ENCODE measurements at places on chromosomes 6 and 20. TPM values are rescaled to one million over a fixed set of nuclear protein-coding genes. Genes with fewer than 3 reads are reported as not detected.

The RBPJL gene
- not detected for total RNA-seq

DNA sequence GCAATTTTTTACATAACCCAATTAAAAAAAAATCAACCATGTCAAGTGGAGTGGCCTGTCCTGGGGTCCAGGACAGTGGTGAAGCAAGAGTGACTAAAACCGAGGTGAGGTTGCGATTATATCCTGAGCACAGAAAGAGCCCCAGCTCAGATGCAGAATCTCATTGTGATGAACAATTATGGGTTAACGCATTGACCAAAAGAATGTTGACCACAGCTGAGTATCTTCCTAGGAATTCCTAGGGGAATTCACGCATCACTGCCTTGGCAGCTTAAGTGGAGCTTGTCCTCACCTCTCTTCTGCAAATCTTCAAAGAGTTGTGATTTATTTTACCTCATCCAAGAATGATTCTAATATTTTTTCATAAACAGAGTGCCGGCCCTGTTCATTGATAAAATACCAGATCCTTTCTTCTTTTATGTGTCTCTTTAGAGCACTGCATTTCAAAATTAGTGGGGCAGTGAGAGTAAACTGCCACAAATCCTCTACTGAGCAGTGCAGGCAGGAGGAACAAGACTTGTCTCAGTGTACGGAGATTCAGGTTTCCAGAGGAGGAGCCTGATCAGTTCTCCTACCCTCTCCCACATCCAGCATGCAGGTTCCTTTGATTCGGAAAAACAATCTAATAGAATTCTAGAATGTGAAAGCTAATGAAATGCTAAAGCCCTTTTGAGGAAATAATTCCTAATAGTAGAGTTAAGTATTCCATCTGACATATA, 60.1 kb upstream of the ZNF184 start:
- peaks cover 15% of the 10 kb centered on the region for H3K27me3 ChIP-seq
- no peak overlapping the region for H3K27ac ChIP-seq
- no peak overlapping the region for H3K4me3 ChIP-seq
- H3K36me3 ChIP-seq, result no peaks in the 10 kb centered on the region

DNA sequence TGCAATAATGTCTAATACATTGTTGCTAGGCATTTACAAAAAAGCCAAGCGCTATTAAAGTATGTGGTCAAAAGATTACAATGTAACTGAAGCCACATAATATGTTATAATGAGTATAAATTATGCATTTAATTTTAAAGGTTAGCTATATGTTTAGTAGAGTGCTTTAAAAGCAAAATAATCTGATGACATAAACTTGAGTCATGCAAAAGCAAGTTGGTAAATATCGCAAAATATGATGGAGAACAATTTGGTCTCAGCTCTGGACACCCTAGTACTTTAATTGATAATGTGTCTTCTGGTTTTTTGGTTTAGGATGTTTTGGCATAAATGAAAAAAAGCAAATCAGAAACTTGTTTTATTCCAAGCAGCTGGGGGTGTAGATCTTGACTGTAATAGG, 188.6 kb upstream of the RREB1 start:
- no peaks in the 10 kb centered on the region for H3K4me1 ChIP-seq
- no peak for DNase-seq
- no peak overlapping the region for H3K27ac ChIP-seq
- H3K27me3 ChIP-seq, result no peaks in the 10 kb centered on the region
- no peak overlapping the region for H3K4me3 ChIP-seq

The ZBTB12 gene
- total RNA-seq, result 0.20 TPM

The HMGCLL1 gene
- total RNA-seq, result not detected

The TBC1D32 gene
- total RNA-seq, result 6.0 TPM

DNA sequence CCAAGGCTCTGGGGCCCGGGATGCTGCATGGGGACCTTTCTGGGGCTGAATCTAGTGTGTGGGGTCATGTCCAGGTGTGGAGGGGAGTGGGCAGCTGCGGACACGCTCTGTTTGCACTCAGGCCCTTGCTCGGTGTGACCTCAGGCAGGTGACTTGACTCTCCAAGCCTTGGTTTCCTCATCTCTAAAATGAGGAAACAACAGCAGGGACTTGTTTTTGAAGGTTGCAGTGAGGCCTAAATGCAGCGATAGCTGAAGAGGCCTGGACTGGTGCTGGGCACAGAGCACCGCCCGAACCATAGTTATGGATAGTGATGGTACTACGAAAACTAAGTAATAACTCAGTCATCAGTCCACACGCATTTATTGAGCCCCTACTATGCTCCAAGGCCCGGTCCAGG, 91.8 kb downstream of the NOL4L start:
- H3K4me3 ChIP-seq, result no peak overlapping the region
- no peak for DNase-seq
- H3K36me3 ChIP-seq, result peaks cover 27% of the 10 kb centered on the region
- no peaks in the 10 kb centered on the region for H3K4me1 ChIP-seq
- no peaks in the 10 kb centered on the region for H3K27me3 ChIP-seq

The MRAP2 gene
- not detected for total RNA-seq

The OPRM1 gene
- total RNA-seq, result not detected

The GHRH gene
- not detected for total RNA-seq

The EDEM2 gene
- total RNA-seq, result 22.7 TPM

- peaks cover 3% of the 10 kb centered on the region for H3K36me3 ChIP-seq
- no peak overlapping the region for H3K27ac ChIP-seq
Observed at GRCh38 chr6:5623769-5624168, 362.5 kb downstream of the FARS2 start.

- no peak for DNase-seq
- H3K36me3 ChIP-seq, result no peaks in the 10 kb centered on the region
Observed at GRCh38 chr20:22924046-22924737, 110.9 kb upstream of the SSTR4 start.

The HCRTR2 gene
- not detected for total RNA-seq

DNA sequence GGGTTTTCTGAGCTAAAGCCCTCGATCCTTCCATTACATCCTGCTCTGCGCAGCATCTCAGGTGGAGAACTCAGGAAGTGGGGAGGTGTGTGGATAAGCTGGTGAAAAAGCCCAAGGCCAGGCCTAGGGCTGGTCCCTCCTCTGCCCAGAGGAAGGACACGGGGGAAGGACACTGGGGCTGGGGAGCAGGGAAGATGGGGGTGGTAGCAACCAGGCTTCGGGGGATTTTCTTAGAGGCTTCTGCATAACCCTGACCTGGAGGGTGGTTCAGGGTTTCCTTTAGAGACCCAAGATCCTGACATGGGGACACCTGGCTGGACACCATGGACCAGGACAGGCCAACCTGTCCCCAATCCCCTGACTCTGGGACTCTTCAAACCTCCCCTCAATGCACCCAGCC, 37.9 kb downstream of the SUN5 start:
- no peaks in the 10 kb centered on the region for H3K36me3 ChIP-seq
- DNase-seq, result no peak
- peak overlapping the region; percentile 97 for H3K27ac ChIP-seq
- H3K27me3 ChIP-seq, result no peaks in the 10 kb centered on the region

GRCh38 chr6:113888493-113888892, 31.3 kb downstream of the MARCKS start:
- H3K27me3 ChIP-seq, result peaks cover 2% of the 10 kb centered on the region
- no peak for DNase-seq
- no peak overlapping the region for H3K4me3 ChIP-seq
- H3K36me3 ChIP-seq, result no peaks in the 10 kb centered on the region

DNA sequence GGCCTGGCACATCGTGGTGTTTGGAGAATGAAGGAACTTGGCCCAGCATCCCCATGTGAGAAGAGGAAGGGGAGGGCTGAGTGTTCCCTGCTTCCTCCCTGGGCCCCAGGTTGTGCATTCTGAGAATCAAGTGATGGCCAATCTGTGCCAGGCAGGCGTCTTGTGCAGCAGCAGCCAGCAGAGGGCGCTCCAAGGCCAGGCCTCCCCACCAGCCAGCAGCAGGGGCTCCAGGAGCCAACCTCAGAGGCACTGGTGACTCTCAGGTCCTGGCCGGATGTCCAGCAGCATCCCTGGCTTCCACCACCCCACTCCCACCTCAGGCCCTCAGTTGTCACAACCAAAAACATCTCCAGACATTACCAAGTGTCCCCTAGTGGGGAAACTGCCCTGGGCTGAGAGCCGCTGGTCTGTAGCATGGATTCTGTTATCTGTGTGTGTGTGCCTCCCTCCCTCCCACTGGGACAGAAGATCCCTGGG, 192.0 kb downstream of the PREX1 start:
- H3K36me3 ChIP-seq, result peaks cover 95% of the 10 kb centered on the region
- peak; percentile 42 for DNase-seq
- H3K4me3 ChIP-seq, result no peak overlapping the region
- no peaks in the 10 kb centered on the region for H3K27me3 ChIP-seq

GRCh38 chr6:148385379-148385778, 42.7 kb downstream of the SASH1 start:
- H3K4me3 ChIP-seq, result no peak overlapping the region
- no peaks in the 10 kb centered on the region for H3K4me1 ChIP-seq
- no peak overlapping the region for H3K27ac ChIP-seq
- H3K36me3 ChIP-seq, result no peaks in the 10 kb centered on the region
- DNase-seq, result no peak
- no peaks in the 10 kb centered on the region for H3K27me3 ChIP-seq
